ENCODE measurements at places on chromosomes 4 and X.

- DNase-seq = no peak
These were observed 661 bp downstream of the SPIN4 start for GRCh38 chrX:63350465-63350877.

GRCh38 chrX:2766906-2767305 is 15.1 kb downstream of the XG start:
- no peak for DNase-seq

DNA sequence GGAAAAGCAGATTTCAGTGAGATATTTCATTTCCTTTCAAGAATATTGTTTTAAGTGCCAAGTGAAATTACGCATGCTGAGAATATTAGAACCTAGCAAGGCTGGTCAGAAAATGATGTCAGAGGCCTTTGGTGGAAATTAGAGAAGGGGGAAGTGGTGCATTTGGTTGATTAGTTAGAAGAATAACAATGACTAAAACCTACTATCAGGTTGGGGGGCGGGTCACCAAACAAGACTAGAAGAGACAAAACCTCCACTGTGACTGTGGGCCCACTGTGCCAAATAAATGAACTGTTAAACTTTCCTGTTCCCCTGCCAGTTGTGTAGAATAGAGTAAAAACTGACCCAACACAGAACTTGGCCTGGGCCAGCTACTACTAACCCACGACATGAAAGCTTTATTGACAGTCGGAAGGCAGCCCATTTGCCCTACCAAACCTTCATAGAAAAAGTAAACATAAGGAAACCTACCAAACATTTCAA is 2.9 kb downstream of the RAPGEF2 start:
- DNase-seq = peak; percentile 86

DNA sequence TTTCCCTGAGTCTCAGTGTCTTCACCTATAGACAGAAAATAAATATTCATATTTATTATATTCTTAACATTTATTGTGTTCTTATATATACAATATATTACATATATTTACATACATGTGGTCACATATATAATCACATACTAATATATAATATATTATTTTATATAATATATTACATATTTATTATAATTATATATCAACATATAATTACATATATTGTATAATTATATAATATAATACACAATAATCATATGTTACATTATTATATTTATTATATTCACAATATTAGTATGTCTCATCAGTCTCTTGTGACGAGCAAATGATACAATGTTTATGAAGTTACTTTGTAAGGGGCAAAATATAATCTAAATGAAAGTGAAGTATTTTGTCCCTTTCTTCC is 87.7 kb downstream of the KDR start:
- DNase-seq = no peak
